ENCODE measurements at places on chromosomes 5 and 9.

DNA sequence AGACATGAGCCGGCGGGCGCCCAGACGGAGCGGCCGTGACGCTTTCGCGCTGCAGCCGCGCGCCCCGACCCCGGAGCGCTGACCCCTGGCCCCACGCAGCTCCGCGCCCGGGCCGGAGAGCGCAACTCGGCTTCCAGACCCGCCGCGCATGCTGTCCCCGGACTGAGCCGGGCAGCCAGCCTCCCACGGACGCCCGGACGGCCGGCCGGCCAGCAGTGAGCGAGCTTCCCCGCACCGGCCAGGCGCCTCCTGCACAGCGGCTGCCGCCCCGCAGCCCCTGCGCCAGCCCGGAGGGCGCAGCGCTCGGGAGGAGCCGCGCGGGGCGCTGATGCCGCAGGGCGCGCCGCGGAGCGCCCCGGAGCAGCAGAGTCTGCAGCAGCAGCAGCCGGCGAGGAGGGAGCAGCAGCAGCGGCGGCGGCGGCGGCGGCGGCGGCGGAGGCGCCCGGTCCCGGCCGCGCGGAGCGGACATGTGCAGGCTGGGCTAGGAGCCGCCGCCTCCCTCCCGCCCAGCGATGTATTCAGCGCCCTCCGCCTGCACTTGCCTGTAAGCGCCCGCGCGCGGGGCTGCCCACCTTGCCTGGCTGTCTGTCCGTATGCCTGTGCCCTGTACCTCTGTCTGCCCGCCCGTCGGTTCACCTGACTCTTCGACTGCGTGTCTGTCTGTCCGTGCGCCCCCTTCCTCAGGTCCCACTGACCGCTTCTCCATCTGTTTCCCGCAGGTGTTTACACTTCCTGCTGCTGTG is 412 bp downstream of the FGF18 start:
- DNase-seq, result peak; percentile 7

- no peak for DNase-seq
Measured at GRCh38 chr9:121302786-121303185, 34.8 kb downstream of the GSN start.

DNA sequence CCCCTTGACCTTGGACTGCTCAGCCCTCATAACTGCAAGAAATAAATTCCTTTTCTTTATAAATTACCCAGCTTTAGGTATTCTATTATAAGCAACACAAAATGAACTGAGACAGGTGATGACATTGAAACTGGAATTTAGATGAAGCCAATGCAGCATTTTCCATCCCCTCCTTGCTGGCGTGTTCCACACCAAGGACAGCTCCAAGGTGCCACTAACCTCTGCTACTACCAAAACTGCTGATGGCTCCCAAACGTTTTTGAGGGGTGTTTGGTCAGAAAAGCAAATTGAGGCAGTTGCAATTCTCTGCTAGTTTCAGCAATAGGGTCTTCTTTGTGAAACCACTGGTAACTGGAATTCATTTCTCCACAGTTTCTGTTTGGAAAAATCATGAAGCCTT is 124.8 kb downstream of the DRD1 start:
- no peak for DNase-seq

- DNase-seq, result no peak
Measured at GRCh38 chr5:110034056-110034600, 344.4 kb downstream of the MAN2A1 start.

GRCh38 chr5:58929726-58930125 is 346.9 kb downstream of the RAB3C start:
- no peak for DNase-seq

- no peak for DNase-seq
Measured at GRCh38 chr5:169817031-169817430, 163.3 kb downstream of the INSYN2B start.

DNA sequence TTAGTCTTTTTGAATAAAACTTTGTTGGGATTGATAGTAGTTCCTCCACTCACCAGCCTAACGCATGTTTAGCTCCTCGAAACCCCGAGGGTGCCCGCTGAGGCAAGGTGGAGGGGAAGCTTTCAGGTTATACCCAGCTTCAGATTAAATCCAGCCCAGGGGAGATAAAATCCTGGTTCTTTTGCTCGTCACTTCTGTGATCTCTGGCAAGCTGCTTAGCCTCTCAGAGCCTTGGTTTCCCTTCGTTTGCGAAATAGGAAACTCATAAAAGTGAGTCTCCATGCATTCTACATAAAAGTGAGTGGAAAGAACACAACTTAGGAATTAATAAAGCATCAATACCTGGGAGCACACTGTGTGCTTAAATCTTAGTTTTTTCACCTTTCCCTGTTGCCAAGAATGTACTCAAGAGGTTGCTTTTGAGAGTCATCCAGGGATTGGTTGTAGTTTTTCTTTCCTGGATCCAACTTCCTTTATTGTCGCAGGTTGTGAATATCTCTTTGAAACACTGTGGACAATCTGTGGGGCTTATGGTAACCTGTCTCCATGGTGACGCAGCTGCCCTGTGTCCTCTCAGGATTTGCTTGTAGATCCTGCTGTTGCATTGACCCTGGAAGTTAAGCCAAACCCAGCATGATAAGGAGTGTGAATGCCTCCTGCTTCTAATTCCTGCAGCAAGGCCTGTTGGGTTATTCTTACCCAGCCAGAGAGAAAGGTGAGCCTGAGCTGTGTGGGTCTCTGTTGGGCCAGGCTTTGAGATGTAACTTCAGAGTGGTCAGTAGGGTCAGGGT is 2.0 kb downstream of the GALNT12 start:
- DNase-seq, result no peak
